ENCODE measurements at places on chromosomes 5 and 9.
A peak's percentile ranks its signal among the peaks of the same experiment; 100 is the strongest.

- DNase-seq, result no peak
These were observed 59.6 kb downstream of the RICTOR start for GRCh38 chr5:39014561-39014960.

GRCh38 chr5:64914396-64914795 is 145.7 kb downstream of the CWC27 start:
- no peak for DNase-seq

GRCh38 chr5:28301712-28302111 is 1263.3 kb upstream of the CDH9 start:
- no peak for DNase-seq

DNA sequence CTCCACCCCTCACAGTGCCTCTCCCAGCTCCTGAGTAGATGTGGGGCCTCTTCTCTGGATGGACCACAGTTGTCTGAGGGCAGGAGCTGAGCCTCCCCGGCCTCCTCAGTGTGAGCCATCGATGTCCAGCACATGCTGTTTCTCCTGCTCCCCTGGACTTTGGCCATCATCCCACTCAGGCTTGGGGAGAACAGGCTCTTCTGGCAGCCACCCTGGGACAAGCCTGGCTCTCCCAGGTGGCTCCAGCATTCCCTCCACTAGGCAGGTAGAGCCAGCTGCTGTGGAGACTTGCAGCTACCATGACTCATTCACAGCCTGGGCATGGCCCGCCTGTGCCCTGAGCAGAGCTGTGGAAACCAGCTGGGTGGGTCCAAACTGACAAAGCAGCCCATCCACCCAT is 77.0 kb downstream of the CSNK1A1 start:
- DNase-seq, result no peak

- no peak for DNase-seq
These were observed 178.9 kb downstream of the XRCC4 start for GRCh38 chr5:83256091-83256780.

- peak; percentile 72 for DNase-seq
These were observed 800 bp upstream of the KCNN2 start for GRCh38 chr5:114360816-114361723.

DNA sequence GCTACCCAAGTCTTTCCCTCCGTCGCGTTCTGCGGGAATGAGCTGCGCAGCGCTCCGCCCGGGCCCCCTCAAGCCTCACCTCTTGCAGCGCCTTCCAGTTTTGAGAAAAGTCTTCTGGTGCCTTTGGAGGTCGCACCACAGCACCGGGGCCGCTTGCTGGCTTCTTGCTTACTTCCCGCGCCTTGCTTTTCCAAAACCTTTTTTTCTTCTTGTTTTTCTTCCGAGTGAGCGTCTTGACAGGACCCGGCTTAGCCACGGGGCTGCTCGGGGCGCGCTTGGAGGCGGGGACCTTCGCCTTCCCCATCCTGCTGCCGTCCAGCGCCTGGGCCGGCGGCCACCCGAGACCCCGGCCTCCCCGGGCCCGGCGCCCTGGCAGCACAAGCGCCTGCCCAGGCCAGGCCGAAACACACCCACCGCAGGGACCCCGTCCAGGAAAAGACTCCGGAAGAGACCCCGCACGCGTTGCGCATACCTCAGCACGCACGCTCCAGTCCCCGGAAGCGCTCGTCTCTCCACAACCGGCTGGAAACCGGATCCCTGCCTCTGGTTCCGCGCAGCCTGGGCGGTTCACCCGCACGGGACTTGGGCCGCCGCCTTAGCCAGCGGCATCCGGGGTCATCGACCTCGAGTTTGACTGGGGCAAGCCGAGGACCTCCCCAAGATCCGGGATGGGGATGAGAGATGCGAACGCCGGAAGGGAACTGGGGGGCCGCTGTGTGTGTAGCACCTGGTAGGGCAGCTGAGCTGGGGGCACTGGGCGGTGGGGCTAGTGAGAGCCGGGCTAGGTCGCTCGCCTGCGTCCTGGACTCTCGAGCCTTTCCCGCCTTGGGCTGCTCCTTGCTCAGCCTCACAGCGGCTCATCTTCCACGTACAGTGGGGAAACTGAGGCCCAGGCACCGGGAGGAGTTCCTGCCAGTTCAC is at the start of gene REXO4:
REXO4 (minus strand) TSS at position 470 of the 921 bp plus-strand sequence; CDS start at position 304, 166 bp downstream.
- peak; percentile 92 for DNase-seq

- DNase-seq, result no peak
These were observed 12.2 kb upstream of the CLINT1 start for GRCh38 chr5:157870837-157871834.

GRCh38 chr9:8857926-8858595 is 1058.5 kb upstream of the DMAC1 start:
- no peak for DNase-seq

DNA sequence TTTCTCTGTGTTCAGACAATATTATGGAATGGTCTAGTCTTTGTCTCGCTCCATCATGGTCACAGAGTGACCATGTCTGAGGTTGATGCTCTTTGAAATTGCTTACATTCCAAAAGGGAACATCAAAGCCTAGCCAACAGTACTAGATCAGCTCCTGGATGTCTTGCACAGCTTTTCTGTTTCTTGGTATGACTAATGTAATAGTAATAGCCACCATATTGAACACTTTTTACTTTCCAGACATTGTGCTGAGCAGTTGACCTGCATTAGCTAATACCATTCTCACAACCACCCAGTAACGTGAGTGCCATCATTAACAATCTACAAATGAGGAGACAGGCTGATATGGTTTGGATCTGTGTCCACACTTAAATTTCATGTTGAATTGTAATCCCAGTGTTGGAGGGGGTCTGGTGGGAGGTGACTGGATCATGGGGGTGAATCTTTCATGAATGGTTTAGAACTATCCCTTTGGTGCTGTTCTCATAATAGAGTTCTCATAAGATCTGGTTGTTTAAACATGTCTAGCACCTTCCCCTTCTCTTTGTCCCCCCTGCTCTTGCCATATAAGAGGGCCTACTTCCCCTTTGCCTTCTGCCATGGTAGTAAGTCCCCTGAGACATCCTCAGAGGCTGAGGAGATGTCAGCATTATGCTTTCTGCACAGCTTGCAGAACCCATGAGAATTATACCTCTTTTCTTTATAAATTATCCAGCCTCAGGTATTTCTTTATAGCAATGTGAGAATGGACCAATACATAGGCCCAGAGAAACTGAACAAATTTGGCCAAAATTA is 577.5 kb upstream of the CLINT1 start:
- no peak for DNase-seq

- no peak for DNase-seq
These were observed 2.0 kb upstream of the NINJ1 start for GRCh38 chr9:93136011-93136440.

- no peak for DNase-seq
These were observed 558.1 kb downstream of the NR2F1-AS1 start for GRCh38 chr5:93022796-93023447.

GRCh38 chr9:87677776-87678587 is 47.9 kb upstream of the CTSL start:
- DNase-seq, result no peak

DNA sequence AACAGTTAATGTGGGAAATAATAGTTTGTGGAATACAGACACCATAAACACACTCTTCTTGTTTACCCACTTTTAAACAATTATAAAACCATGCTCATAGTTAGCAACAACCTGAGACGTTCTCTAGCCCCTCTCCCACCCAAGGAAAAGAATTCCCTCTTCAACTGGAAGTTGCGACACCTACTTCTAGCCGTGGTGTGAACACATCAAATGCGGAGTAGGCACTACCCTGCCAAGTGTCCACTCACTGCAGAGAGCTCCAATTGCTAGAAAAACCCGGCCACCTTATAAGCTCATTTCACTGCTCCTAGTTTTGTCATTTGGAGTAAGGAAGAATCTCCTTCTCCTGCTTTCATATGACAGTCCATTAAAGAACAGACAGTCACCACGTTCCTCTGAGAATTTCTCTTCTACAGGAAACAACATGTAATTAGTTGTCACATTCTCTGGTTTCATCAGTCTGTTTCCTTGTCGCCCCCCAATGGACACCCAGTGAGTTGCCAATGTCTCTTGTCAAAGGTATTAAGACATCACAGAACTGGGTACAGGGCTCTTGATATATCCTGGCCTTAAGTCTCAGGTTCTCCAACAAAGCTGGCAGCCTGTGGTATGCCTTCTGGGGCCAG is 47.3 kb downstream of the PRLR start:
- no peak for DNase-seq

GRCh38 chr9:72788966-72789735 is 163.7 kb downstream of the ALDH1A1 start:
- DNase-seq, result no peak

- DNase-seq, result no peak
These were observed 72.2 kb upstream of the PTCH1 start for GRCh38 chr9:95588724-95589588.

GRCh38 chr5:176817369-176817840 is 7.0 kb downstream of the UNC5A start:
- no peak for DNase-seq

GRCh38 chr9:68843239-68843638 is 138.2 kb downstream of the PIP5K1B start:
- no peak for DNase-seq

DNA sequence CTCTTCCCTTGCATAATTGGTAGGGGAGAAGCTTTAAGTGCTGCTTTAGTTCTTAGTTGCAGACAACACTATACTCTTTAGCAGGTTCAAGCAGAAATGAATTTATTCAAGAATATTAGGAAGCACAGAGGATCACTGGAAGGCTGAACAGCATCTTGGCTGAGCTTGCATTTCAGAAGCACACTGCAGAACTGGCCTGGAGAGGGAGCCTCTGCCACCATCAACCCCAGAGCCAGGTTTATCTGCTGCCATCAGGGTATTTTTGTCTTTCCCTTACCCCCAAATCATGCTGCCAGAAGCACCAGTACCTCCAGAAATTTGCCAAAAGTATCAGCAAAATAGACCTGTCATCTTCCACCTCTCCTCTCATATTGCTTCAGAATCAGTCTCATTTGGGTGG is 440.7 kb downstream of the DMAC1 start:
- no peak for DNase-seq

- DNase-seq, result no peak
These were observed 328.9 kb downstream of the NR2F1-AS1 start for GRCh38 chr5:93252165-93252564.

GRCh38 chr5:5381310-5381913 is 41.1 kb upstream of the ICE1 start:
- DNase-seq, result no peak

DNA sequence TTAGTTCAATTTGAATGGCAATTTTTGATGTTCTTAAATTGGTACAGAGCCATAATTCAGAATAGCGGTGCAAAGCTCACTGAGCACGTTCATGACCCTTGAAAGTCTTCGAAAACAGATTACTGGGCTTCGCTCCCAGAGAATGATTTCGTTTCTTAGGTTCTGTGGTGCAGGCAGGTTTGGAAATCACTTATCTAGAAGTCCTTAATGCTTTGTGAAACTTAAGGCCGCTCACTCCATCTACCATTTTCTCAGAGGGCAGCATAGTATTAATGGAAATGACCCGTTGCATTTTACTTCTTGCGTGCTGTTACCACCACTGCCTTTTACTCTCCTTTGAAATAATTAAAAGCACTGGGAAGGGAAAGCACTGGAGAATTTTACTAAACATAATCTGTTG is 2.9 kb upstream of the MAT2B start:
- DNase-seq, result no peak

- DNase-seq, result no peak
These were observed 37.1 kb downstream of the FBXW11 start for GRCh38 chr5:171969288-171969880.

DNA sequence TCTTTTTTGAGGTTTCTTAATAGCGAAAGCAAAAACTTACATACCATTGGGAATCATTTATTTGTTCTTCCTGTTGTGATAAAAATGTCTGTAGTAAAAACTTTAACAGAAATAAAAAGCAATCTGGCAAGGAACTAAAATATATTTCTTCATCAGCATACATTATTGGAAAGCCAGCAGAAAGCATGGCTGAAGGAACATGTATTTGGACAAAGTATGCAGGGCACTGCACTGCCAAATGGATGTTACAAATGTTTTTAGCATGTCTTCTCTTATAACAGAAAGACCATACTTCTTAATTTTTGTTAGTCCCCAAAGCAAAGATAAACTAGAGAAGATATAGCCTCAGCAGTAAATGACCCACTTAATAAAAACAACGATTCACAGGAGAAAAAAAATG is 80.5 kb downstream of the SMIM15 start:
- DNase-seq, result no peak

GRCh38 chr5:10440367-10440990 is 1.2 kb upstream of the ROPN1L start:
- DNase-seq, result no peak

DNA sequence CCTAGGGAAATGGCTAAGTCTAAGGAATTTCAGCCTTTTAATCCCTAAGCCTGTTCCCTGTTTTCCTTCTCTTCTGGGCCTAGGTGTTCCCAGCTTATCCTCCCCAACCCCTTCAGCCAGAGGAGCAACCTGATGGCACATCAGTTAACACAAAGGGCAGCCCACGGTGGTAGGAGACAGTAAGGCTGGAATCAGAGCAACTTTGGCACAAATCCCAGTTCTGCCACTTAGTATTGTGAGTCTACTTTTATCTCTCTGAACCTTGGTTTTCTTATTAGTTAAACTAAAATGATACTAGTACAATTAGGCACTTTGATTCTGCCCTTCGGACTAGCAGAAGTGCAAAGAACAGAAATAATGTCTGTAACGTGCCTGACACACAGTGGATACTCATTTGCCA is 246.8 kb downstream of the SAXO1 start:
- DNase-seq, result no peak

- no peak for DNase-seq
These were observed 57.3 kb upstream of the SMARCA2 start for GRCh38 chr9:1957856-1958255.

DNA sequence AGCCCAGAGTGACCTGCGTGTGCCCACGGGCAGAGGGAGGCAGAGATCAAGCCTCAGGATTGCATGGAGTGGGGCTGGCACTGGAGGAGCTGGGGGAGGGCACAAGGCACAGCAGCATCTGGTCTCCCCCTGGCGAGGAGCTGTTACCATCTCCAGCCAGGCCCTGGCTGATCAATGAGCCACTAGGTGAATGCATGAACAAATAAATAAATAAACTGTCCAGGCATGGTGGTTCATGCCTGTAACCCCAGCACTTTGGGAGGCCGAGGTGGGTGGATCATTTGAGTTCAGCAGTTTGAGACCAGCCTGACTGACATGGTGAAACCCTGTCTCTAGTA is 14.3 kb upstream of the PSMB7 start:
- DNase-seq, result no peak

GRCh38 chr5:68957591-68957990 is 136.2 kb upstream of the SLC30A5 start:
- no peak for DNase-seq

DNA sequence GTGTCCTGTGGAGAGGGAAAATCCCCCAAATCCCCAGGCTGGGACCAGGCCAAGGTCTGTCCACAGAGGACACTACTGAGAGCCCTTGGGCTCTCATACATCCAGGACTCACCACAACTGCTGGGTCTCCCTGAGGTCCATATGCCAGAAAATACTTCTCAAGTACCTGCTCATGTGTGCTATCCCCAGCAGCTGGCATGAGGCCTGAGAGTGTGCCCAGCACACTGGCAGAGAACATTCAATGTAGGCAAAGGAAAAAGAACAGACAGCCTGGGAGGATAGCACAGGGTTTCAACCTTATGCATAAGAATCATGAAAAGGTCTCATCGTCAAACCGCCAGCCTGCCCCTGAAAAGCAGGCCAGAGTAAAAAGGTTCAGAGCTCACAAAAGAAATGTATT is 154.1 kb upstream of the TAS2R1 start:
- DNase-seq, result no peak

GRCh38 chr5:38445374-38446028 is 110.9 kb downstream of the LIFR start:
- DNase-seq, result no peak
